ENCODE measurements at places on chromosomes 6 and 20.

DNA sequence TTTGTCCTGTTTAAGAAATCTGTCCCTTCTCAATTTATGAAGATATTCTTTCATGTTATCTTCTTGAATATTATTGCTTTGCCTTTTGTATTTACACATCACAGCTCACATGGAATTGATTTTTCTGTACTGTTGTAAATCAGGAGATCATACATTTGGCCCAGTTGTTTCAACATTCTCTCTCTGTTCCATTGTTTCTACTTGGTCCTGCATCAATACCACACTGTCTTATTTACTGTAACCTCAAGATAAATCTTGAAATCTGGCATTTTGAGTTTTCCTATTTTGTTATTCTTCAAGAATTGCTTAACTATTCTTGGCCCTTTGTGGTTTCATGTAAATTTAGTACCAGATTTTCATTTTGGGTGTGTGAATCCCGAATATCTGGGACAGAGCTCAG, 121.7 kb upstream of the CCN2 start:
- DNase-seq = no peak

DNA sequence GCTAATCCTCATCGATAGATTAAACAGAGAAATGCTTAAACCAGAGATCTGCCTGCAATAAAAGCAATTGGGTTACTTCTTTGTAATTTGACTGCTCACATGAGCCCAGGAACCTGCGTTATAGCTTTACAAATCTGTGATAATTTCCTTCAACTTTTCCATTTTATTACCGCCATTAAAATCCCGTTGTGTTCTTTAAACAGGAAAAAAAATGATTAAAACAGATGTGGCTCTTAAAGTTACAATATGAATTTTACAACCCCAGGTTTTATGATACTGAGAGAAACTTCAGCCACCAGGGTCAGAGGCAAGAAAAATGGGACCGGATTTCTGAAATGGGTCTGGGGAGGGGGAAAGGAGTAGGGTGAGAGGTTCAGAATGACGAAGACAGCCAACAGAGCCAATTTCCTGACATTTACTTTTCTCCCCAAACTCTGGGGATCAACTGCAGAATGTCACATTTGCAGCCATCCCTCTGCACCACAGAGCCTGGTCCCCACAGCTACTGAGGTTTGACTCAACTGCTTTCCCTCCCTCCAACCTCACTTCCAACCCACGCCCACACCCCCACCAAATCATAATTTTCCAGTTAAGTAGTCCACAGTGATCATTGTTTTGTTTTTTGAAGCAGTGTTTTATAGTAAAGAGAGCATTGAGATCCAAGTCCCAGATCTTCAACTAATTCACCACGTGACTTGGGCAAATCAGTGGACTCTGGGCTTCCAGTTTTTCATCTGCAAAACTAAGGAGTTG, 77.6 kb upstream of the EYA2 start:
- no peak for DNase-seq

DNA sequence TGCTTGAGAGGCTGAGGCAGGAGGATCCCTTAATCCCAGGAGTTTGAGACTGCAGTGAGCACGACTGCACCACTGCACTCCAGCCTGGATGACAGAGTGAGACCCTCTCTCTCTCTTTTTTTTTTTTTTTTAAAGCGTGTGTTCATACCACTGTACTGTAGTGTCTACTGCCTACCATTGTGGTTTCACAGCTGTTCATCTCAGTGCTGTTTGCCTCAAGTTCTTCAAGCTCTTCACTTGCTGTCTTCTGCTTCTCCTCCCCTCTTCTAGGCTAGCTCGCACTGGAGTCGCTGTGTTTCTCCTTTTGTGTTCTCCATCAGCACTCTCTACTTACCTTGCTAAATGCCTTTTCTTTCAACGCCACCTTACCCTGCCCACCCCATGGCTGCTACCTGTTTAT, 7.4 kb downstream of the FOXO3 start:
- no peak for DNase-seq

GRCh38 chr6:83822629-83823169, 30.5 kb upstream of the RIPPLY2 start:
- no peak for DNase-seq

- DNase-seq = no peak
Observed at GRCh38 chr20:8909596-8909995, 159.3 kb upstream of the PLCB4 start.
